ENCODE measurements at places on chromosomes 4 and X.

GRCh38 chr4:163773940-163774339, 279.4 kb downstream of the TMA16 start:
- no peak for DNase-seq

DNA sequence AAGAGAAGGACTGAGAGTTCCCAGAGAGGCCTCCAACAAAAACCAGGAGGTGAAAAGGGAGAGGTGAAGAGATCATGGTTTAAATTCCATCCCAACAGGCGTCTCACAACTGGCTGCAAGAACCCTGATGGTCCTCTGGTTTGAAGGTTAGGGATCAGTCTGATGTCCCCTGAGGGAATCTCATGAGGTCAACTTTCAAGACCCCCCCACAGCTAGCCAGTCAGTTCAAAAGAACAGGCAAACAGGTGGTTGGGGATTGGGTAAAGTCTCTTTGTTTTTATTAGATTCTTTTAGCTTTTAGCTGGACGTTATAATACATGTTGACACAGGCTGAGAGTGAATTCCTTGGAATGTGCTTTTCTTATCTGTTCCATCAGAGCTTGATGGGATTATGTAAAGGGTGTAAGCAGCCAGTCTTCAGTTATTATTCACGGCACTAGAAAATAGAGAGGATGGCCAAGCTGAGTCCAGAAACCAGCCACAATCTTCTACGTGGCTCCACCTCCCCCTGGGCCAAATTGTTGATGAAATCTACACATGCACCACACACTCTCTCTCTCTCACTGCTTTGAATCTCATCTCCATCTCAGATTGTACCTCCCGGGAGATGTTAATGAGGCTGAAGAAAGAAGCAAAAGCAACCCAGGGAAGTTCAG, 20.8 kb downstream of the ENPP6 start:
- no peak for DNase-seq

DNA sequence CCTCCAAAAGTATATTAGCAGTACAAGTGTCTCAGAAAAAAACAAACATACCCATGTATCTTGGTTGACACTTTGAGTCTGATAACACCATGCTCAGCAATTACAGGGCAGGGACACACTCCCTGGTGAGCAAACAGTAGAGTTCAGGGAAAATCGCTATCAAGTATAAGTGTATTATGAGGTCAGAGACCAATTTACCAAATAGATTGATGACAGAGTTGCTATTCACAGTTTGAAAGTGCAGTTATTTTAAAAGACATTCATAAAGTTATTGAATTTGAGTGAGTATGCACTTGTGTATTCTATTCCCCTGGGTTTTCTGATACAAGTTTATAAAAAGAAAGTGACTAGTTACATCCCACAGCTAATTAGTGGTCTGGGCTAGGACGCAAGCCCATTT, 10.2 kb upstream of the LONRF3 start:
- no peak for DNase-seq

GRCh38 chr4:13368217-13368616, 115.9 kb downstream of the RAB28 start:
- DNase-seq, result no peak

DNA sequence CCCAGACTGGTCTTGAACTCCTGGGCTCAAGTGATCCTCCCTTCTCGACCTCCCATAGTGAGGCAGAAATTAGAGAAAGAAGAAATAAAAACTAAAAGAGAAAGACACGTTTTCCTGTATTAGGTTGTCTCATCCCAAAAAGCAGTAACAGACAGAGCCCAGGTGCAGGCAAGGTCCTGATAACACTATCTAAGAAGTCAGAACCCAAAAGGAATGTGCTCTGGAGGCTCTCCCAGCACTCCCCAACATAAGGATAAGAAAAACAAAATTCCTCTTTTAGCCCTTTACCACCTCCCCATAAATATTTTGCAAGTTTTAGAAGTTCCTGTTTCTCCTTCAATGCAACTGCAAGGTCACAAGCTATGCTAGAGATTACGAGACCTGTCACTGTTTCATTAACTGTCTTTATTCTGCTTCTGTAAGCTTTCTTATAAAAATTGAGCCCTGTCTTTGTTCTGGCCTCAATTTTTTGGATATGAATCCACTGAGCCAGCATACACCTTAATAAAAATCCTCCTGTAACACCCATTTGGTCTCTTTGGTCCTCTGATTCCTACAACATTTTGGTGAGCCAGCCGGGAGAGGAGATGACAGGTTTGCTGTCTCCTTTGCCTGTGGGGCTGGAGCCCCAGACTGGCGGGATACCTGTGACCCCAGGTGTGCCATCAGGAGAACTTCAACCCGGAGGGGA, 25.9 kb downstream of the LIAS start:
- DNase-seq, result no peak

DNA sequence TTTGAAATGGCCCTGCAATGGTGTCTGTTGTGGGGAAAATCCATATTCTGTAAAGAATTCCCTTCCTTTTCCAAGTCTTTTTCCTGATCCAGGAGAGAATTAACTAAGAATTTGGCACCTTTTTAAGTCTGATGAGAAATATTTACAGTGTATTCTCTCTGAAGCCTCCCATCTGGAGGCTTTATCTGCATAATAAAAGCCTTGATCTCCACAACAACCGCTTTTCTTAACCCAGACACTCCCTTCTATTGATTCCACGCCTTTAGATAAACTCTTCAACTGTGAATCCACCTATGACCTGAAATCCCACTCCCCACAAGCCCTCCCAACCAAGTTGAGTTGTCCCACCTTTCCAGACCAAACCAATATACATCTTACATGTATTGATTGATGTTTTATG, 43.1 kb upstream of the TMPRSS11E start:
- DNase-seq, result no peak

- DNase-seq, result no peak
These were observed 37.5 kb downstream of the AFAP1 start for GRCh38 chr4:7902101-7902553.

GRCh38 chr4:85953651-85954018, 406.2 kb downstream of the MAPK10 start:
- no peak for DNase-seq

GRCh38 chr4:94621491-94622080, 136.2 kb upstream of the BMPR1B start:
- no peak for DNase-seq

DNA sequence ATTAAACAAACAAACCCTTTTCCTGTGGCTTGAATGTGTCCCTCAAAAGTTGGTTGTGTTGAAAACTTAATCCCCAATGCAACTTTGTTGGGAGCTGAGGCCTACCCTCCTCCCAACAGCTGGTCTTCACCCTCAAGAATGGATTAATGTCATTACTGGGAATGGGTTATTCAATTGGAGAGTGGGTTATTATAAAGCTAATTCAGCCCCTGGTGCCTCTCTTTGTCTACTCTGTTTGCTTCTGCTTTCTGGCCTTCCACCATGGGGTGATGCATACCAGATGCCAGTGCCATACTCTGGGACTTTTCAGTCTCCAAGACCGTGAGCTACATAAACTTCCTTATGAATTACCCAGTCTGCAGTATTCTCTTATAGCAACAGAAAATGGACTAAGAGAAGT, 706.5 kb downstream of the CCSER1 start:
- no peak for DNase-seq

DNA sequence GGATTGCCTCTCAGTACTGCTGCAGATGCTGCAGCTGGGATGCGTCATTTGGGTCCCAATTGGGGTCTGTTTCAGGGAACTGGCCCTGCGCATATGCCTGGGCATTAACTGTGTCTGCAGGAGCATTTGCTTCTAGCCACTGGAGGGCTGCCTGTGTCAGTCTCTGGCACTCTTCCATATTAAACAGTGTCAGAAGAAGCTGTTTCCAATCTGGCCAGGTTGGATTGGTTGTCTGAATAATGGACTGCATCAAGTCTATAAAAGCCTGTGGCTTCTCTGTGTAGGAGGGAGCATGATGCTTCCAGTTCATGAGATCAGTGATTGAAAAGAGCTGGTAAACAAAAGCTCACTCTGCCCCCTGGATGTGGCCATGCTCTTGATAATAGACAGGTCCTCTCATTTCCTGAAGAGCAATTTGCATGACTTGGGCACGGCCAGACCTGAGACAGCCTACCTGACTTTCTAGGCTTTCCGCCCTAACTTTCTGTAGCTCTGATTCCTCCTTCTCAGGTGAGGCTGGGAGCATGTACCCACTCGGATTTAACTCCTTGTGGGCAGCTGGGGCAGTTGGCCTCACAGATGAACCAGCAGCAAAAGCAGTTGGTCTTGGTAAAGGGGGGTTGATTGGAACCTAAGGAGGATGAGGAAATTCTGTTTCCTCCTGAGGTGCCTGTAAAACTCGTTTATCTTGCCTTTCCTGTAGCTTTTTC, 29.2 kb downstream of the SULT1E1 start:
- DNase-seq, result no peak

GRCh38 chrX:13250826-13251580, 68.8 kb downstream of the ATXN3L start:
- DNase-seq, result no peak

GRCh38 chrX:572538-573124, 58.0 kb upstream of the SHOX start:
- no peak for DNase-seq

DNA sequence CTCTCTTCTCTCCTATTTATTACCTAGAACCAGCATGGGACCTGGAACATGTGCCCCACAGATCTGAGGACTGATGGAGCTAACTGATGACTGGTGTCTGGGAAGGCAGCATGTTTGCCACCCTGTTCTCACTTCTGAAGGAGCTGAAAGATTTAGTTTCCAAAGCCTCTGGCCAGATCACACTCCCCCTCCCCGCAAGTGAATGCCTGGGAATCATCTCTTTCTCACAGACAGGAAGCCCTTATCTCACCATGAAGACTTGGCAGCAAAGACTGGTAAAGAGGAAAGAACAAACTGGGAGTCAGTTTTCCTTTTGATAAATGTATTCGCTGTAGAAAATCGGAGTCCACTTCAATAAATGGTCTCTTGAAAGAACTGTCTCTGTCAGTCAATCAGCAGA, 21.0 kb upstream of the PCYT1B start:
- DNase-seq, result no peak

- no peak for DNase-seq
These were observed 39.9 kb downstream of the ADGRA3 start for GRCh38 chr4:22476011-22476410.

DNA sequence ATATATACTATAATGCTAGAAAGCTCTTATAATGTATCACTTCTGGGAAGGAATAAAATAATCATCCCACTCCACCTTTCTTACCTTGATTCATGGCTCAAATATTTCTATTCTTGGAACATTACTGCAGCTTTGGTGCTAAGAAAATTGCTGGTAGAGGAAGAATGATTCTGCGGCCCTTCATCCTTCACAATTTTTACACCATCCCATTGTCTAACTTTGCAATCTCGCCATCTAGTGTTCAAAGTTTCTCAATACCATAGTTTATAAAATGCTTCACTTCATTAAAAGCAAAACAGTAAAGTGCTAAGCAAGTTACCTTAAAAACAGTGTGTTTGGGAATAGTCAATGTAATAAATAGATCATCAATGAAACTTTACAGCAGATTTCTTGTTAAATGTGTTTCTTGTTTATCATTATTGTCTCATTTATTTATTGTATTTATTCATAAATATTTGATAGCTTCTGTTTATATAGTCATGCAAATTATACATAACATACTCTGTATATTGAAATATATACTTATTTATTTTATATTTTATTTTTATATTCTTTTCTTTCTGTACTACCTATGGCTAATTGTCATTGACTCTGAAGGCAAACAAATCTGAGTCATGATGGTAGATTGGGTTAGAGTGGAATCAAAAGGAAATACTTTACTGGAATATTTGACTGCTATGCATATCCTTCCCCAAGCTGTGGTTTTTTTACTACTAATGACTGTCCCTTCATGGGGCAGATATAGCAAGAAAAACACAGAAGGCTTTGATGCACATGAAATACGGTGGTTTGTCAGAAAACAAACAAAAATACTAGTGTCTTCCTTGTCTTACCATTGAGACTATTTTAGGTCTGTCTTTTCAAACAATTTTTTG, 390.7 kb downstream of the MAPK10 start:
- DNase-seq, result no peak

DNA sequence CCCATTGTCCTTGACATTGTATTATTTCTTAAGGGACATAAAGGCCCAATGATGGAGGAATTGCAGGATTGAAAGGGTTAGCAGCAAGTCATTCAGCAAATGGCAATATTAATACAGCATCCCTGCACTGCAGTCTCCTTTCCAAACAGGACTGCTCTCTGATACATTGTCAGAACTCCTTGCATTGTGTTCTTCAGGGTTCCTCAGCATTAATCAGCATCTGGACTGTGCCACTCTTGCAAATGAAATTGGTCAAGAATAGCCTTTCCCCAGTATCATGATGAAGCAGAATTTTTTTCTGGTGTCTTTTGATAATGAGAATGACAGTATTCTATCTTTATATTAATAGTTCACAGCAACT, 272.6 kb upstream of the HAND2 start:
- no peak for DNase-seq

DNA sequence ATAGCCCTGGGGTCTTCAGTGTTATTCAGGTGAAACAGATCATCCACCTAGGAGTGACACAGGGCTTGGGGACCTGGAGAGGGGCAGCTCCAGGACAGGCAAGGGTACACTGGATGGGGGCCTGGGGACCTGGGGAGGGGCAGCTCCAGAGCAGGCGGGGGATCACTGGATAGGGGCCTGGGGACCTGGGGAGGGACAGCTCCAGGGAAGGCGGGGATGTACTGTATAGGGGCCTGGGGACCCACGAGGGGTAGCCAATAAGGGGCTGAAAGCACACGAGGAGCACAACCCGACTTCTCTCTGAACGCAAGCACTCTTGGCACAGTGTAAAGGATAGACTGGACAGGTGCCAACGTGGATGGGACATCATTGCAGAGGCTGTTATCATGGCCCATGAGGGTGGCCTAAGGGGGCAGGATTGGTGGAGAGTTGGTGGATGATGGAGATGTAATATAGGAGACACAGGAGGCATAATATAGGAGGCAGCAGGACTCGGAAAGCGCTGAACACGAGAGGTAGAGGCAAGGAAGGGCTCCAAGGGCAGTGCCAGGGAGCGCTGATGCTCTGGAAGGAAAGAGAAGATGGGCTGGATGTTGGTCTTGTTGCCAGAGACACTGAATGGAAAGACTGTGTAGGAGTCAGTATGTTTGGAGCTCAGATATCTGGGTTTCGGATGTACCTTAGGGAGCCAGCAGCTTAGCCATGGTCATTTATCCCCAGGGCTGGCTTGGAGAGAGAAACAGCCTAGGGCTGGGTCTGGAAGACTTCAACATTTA, 37.9 kb upstream of the FGFBP2 start:
- no peak for DNase-seq

DNA sequence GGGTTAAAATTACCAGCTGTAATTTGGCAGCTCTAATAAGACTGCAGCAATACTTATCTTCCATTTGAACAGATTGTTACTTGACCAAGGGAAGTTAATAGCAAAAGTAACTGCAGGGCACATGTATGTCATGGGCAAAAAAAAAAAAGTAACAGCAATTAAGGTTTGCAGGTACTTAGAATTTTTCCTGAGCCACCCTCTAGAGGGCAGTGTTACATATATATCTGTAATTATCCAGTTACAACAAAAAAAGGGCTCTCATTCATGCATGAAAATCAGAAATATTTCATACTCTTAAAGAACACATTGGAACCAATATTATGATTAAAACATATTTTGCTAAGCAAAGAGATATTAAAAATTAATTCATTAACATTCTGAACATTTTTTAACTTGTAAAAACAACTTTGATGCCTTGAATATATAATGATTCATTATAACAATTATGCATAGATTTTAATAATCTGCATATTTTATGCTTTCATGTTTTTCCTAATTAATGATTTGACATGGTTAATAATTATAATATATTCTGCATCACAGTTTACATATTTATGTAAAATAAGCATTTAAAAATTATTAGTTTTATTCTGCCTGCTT, 25.1 kb downstream of the XIAP start:
- DNase-seq, result no peak

- DNase-seq, result no peak
These were observed 59.6 kb downstream of the TMEM154 start for GRCh38 chr4:152620218-152620617.
